ENCODE measurements at places on chromosomes 4 and X. TPM values are rescaled to one million over a fixed set of nuclear protein-coding genes. Genes with fewer than 3 reads are reported as not detected.

DNA sequence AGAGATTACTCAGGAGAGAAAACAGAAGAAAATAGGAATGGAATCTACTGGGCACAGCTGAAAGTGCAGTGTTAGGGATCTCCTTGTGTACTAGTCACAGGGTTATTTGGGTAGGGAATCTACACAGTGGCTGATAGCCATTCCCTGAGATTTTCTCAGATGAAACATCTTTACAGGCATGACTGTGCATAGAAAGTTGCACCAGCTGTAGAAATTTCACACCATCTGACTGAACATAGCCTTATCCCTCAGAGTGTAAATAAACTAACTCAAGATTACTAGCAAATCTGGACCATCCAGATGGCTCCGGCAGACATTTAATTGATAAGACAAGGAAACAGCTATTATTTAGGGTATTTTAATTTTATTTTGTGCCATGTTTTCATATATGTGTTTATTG lies 2053.5 kb upstream of the TENM3 start:
- ATAC-seq = no peak

DNA sequence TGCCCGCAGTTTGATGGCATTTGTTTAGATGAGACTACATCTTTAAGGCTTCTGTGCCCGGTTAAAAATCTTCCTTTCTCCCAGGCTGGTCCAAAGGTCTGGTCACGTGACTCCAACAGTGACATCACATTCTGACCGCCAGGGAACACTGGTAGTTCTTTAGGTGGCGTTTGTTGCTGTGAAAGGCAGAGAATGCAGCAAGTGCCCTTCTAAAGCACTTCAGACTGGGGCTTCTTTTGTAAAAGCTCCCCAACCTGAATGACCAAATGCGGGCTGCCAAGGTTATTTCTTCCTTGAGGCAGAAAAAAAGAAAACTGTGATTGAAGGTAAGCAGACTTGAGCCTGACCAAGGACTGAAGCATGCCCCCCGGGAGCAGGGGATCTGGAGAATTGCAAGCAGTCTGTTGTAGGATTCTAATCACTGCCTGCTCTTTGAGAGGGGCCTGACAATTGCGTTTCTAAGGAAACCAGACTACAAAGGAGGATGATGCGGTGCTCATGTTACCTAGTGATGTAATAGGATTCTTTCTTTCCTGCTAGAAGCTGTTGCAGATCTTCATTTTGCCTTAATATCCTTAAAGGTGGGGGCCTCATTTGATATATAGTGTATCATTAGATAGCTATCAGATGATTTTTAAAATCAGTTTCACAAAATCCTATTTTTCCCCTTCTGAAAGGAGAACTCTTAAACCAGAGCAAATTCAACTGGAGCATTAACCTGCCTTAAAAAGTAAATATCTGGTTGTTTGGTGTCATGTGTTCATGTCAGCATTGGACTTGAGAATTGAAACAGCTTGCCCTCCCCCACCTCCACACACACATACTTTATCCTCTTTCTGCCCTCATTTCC lies 133.1 kb downstream of the AKAP4 start:
- no peak for ATAC-seq

Gene MFSD8
- total RNA-seq = 18.8 TPM

- no peak for ATAC-seq
These were observed 17.2 kb upstream of the RTL9 start for GRCh38 chrX:110341189-110342035.

GRCh38 chr4:17997129-17997528 lies 24.4 kb downstream of the LCORL start:
- peak; percentile 59 for ATAC-seq

GRCh38 chr4:74202062-74202586 lies 44.2 kb downstream of the MTHFD2L start:
- ATAC-seq = no peak

Gene SLAIN2
- total RNA-seq = 79.1 TPM

GRCh38 chr4:171022824-171023230 lies 790.4 kb upstream of the GALNTL6 start:
- no peak for ATAC-seq

Gene OPHN1
- total RNA-seq = 4.7 TPM

GRCh38 chr4:14810568-14810967 lies 191.7 kb upstream of the CPEB2 start:
- no peak for ATAC-seq

DNA sequence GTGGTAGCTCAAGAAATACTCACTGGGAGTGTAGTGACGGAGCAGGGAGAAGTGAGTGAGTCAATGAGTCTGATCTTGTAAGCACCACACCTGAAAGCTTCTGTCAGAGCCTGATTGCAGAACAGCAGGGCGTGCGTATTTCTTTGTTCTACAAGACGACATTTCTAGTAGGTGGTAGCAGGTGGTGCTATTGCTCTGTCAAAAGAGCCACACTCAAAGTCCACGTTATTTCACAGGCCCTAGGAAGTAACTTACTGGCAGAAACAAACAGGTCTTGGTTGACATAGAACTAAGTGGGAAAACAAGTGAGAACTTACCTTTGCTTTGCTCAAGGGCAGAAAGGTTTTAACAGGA lies 46.4 kb upstream of the SPRY1 start:
- ATAC-seq = peak; percentile 97

DNA sequence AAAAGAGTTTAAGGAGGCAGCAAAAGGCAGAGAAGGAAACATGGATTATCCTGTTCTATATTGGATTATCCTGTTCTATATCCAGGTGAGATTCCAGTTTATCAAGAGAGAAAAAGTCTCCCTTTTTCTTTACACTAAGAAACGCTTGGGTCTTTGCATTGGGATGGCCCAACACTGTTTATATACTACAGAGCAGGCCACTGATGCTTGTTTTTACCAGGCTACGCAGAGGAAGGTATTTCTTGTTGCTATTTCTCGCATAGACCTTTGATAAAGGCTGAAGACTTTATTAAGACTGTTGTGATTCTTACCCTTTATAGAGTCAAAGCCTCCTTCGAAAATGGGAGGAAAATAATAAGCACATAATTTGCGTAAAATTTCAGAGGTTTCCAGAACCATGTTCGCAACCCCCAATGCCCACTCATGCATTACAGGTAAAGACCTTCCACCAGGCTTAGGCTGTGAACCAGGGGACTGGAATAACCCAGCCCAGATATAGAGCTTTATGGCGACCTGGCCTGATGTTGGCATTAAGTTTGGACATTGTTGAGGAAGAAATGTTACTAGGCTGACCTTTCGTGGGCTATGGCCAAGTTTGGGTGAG lies 218.3 kb downstream of the PTTG2 start:
- ATAC-seq = no peak

GRCh38 chr4:84804136-84804535 lies 162.4 kb downstream of the WDFY3 start:
- no peak for ATAC-seq

DNA sequence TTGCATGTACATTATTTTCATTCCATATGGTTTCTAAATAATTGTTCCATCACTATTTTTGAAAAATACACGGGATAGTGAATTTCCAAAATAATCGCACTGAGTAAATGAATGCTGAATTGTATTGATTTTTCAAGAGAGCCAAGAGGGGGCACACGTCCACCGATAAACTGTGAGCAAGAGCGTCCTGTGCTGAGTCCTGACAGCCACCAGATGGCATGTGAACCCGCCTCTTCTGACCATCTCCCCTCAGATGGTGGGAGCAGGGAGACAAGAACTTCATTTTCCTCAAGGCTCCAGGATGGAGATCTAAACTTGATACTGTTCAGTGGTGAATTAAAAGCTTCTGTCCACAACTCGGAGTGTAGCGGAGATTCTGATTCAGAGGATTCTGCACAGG lies 30.6 kb upstream of the IL9R start:
- no peak for ATAC-seq

DNA sequence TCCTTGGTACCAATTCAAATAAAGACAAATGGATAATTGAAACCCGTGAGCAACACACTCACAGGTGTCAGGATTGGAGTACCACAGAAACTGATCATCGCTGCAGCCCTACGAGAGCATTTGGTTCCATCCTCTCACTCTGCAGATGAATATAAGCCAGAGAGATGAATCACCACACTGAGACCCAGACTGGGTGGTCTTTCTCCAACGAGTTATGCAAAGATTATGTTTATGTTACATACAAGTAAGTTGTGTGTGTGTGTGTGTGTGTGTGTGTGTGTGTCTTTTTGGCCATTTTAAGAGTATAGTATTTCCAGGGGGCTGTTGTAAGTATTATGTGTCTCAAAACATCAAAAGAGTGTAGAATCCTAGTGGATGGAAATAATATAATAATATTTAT lies 329.5 kb upstream of the ZFP42 start:
- ATAC-seq = no peak

- ATAC-seq = peak; percentile 60
These were observed 8.7 kb upstream of the SLC25A4 start for GRCh38 chr4:185134307-185134869.

DNA sequence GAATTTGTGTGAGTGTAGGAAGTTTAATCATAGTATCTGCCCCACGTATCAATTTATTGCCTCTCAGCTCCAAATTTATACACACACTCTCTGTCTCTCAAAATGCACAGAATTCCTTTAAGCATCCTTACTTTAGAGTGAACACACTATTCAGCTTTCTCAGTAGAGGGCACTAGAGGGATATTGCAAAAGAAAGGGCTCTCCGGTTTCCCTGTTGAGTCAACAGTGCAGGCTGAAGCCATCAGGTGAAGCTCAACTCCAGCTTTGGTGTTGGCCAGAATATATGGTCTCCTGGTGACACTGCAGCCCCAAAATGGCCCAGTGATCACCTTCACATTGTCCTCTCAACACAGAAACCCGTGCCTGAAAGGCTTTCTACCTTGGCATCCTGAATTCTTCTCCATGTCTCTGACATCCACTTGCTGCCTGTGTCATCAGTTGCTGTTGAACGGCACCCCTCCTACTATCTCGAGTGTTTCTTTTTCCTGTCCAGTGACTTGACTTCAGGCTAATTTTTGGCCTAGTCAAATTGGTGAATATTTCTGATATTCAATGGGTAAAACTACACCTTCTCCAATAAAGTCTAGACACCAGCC lies 670.5 kb downstream of the GABRG1 start:
- peak; percentile 63 for ATAC-seq

DNA sequence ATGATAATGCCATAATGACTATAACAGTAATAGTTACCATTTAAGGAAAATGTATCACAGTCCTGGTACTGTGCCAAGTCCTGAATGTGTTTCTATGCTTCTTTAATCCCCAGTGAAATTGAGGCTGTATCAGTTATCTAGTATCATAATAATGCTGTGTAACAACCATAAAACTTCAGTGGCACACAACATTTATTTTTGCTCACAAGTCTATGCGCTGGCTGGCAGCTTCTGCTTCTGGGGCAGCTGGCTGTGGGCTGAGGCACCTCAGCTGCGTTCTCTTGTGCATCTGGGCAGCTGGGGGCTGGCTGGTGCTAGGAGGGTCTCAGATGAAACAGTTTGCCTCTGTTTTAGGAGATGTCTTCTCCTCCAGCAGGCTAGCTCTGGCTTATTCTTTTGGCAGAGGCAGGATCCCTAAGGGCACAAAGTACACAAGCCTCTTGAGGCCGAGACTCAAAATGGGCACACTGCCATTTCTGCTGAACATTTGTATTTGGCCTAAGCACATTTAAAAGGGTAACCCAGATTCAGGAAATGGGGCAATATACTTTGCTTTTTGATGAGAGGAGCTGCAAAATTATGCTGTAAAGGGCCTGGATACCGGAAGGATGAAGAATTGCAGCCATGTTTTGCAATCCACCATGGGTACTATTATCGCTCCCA lies 62.6 kb upstream of the DHX15 start:
- no peak for ATAC-seq

- ATAC-seq = no peak
These were observed 431.2 kb downstream of the GPM6A start for GRCh38 chr4:175380841-175381240.

- ATAC-seq = no peak
These were observed 69.6 kb upstream of the CXorf66 start for GRCh38 chrX:140034916-140035315.

DNA sequence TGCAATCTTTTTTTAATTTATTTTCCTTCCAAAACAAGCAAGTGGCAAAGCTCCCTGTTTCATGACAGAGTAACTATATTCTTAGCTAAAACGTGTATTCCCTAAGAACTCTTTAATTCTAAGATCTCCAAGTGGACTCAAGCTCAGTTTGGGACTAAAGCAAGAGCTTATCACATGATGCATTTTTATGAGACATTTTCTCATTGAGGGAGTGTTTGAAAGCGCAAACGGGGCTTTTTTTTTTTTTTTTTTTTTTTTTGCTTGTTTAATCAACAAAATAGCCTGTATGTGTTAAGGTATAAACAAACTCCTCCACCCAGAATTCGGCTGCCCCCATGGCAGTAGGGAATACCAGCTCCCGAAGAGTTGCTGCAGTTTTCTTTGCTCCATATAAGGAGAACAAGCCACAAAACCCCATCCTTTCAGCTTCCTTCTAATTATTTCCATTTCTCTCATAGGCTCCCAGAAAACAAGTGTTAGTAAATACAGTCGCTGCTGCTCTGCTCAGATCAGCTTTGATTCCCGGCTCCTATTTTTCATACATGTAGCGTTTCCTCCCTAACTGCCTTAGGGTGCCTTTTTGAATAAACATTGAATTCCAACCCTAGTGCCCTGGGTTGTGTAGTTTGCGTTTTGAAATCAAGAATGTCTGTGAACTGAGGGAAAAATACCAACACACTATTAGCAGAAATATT lies 669 bp upstream of the PPARGC1A start:
- ATAC-seq = no peak

DNA sequence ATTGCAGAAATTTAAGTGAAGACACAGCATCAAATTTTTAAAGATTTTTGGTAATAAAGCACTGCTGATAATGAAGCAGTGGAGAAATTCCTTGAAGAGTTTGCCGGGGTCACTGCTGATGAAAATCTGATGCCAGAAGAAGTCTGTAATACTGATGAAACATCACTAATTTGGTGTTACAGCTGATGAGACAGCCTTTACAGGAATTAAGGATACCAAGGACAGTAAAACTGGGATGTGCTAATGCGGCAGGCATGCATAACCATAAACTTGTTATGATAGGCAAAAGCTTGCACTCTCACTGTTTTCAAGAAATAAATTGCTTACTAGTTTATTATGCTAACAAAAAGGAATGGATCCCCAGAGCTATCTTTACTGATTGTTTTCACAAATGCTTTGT lies 52.9 kb upstream of the VEGFC start:
- no peak for ATAC-seq

DNA sequence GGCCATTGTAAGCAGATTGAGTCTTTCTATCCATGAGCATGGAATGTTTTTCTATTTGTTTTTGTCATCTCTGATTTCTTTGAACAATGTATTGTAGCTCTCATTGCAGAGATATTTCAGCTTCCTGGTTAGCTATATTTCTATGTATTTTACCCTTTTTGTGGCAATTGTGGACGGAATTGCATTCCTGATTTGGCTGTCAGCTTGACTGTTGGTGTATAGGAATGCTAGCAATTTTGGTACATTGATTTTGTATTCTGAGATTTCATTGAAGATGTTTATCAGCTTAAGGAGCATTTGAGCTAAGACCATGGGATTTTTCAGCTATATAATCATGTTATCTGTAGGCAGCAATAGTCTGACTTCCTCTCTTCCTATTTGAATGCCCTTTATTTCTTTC lies 154.6 kb downstream of the GUCY2F start:
- no peak for ATAC-seq

- ATAC-seq = no peak
These were observed 547 bp downstream of the GUCY1A1 start for GRCh38 chr4:155667222-155667567.

GRCh38 chrX:39324233-39324930 lies 523.1 kb downstream of the MID1IP1 start:
- no peak for ATAC-seq

Gene TBC1D25
- total RNA-seq = 10.4 TPM

GRCh38 chr4:13536607-13537006 lies 7.7 kb downstream of the NKX3-2 start:
- ATAC-seq = no peak
